ENCODE measurements at places on chromosomes 12 and 14.

GRCh38 chr12:91523831-91524230, 341.2 kb upstream of the DCN start:
- no peak for DNase-seq

DNA sequence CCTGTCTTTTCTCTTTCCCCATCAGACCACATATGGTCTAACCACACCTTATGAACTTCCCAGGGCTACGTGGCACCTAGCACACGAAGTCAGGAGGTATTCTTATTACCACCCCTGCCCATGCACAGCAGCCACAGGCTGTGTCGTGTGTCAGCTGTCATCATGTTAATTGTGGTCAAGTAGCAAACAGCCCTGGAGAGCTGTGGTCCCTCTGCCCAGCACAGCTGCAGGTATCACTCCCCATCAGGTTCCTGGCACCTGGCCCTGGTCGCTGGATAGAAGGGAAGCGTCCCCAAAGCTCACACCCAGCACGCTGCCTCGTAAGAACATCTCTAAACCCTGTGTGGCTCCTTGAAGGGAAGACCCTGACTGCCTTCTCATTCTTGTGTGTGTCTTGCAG, 45.4 kb downstream of the CLMN start:
- no peak for DNase-seq

DNA sequence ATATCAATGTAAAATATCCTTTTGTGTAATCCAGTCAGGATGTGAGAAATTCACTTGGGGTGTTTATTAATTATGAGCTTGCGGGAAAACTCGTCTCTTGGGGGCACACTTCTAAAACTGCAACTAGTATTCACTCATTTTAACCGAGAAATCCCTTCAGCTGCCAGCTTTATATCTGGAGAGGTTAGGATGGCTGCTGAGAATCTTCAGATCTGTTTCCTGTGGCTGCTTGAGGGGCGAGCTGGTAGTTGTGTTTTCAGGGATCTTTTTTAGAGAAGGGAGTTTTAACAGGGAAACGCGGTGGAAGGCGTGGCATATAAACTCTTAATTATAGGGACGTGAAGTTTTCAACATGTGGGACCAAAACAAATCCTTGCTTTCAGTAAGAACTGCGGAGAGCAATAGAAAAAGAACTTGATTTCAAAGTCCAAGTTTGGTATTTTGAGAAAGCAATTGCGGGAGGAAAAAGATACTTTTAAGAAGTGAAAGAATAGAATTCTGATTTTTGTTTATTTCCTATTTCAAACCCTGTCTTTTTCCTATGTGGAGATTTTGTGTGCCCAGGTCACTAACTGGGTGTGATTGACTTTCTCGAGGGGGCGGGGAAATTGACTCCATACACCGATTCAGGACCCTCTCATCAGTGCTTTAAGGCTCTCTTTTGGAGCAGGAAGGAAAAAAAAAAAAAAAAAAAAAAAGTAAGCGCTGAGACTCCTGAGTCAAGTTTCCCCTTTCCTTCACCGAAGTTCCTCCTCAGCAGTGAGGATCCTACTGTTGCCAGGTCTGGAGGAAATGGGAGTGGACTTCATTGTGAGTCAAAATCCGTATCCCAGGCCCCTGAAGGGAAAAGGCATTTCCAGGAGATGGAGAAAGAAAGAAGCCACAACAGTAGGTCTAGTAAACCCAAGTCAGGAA, 1.1 kb downstream of the PPFIBP1 start:
- DNase-seq: peak; percentile 68

DNA sequence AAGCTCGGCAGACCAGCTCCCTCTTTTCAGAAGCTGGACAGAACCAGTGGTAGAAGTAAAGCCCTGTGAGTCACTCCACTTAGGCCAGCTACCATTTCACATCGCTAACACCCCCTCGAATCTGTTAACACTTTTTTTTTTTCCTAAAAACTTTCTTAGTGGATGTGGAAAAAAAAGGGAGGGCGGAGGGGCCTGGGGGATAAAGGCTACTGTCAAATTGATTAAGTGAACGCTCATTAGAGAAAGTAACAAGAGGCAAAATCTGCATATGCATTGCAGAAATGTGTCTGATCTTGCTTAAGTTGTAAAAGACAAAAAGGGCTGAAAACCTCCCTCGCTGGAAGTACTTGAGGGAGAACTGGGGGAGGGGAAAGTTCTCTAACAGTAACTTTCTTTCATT, 86.6 kb upstream of the OTX2 start:
- no peak for DNase-seq

DNA sequence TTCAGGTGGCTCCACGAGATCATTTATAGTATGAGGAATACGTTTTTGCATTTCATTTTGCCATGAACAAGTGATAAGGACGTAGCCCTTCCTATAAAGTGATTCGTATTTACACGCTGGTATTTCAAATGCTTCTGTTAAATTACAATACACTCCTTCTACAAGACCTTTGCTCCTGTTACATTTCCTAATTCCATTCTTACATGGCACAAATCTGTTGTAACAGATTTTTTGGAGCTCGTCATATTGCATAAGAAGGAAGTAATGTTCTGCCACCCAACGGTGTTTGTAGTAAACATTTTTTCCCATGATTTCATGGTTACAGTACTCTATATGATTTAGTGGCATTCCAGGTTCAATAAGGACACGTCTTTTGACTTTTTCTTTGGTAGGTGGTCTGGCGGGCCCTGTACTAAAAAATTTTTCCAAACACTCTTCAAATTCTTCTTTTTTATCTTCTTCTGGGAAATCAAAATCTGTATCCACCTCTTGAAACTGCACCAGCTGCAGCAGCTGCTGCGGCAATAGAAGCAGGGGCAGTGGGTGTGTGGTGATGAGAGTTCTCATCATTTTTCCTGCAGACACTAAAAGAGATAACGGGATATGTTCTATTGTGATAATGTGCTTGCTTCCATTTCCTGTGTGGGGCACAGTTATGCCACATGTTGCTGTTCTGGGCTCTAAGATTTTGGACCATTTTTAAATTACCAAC, 4.2 kb downstream of the RNASE9 start:
- DNase-seq: no peak

DNA sequence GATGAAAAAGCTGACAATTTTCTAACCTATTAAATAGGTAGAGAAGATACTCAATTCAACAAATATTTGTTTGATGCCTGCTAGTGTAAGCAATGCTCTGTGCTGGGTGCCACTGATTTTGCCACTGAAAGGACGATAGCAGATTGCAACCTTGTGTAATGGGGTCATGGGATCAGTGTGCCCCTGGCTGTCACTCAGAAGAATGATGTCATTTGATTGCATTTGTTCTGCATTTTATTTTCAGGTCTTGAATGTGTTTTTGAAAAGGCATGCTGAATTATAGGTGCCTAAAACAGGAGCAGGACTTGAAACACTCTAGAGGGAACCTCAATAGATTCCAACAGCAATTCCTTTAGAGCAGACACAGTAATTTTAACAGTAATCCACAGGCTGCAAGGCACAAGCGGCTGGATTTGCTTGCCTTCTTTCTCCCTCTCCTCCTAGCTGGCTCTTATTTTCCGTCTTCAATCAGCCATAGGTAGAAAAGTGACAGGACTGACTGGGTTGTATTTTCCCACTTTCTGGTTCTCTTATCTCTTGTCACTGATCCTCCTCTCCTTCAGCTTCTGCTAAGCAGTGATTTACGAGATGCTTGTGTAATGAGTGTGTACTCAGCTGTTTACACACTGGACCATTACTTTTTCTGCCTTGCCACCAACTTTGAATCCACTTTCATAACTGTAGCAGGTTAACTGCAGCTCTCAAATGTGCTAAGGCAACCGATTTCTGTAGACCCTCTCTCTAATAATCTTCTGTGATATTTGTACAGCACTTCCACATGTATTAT, 4.1 kb downstream of the PLXNC1 start:
- no peak for DNase-seq

GRCh38 chr12:44000309-44000952, 164.6 kb downstream of the TMEM117 start:
- peak; percentile 79 for DNase-seq

DNA sequence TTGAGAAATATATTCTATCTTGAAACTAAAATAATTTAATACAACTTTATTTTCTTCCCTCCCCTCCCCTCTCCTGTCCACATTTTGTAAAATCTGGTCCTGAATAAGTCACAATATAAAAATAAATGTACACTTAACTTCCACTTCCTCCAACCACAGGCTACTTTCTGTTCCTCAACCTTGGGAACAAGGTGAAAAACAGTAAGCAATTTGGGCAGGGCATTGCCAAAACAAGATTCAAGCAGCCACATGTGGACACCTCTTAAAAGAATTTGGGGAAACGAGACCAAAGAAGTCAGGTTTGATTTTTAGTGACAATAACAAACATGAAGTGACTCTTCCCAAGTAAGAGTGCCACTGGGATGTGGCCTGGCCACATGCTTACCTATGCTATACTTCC, 115.7 kb downstream of the PTPRQ start:
- no peak for DNase-seq

DNA sequence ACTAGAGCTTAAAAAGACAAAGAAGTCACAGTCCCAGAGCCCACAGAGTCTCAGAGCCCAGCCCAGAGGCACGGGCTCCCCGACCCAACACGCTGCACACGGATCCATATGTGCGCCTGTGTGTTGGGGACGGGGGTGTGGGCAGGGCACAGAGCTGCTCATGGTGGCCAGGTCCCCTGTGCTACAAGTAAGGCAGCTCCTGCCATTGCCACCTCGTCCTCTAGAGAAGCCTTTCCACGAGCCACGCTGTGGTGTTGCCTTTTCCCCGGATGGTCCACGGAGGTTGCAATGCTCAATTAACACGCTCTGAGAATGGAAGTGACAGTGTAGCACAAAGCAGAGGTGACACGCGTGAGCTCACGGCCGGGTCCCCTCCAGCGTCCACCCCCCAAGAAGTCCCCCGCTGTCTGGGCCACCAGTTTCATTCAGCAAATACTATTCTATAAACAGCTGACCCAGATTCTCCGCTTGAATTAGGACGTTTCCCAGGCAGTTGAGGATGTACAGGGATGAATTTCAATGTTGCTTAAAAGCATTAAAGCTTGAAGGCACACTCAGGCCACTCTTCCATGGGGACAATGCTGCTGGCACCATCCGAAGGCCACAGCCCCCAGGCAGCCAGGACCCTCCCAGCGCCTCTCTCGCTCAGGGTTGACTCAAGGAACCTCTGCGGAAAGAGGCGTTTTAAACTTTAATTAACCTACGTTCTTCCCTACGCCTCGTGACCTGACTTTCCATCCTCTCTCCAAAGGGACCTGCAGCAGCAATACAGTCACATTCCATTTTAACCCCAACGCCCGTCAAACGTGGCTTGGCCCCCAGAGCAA, 22.7 kb upstream of the EIF5 start:
- DNase-seq: no peak

DNA sequence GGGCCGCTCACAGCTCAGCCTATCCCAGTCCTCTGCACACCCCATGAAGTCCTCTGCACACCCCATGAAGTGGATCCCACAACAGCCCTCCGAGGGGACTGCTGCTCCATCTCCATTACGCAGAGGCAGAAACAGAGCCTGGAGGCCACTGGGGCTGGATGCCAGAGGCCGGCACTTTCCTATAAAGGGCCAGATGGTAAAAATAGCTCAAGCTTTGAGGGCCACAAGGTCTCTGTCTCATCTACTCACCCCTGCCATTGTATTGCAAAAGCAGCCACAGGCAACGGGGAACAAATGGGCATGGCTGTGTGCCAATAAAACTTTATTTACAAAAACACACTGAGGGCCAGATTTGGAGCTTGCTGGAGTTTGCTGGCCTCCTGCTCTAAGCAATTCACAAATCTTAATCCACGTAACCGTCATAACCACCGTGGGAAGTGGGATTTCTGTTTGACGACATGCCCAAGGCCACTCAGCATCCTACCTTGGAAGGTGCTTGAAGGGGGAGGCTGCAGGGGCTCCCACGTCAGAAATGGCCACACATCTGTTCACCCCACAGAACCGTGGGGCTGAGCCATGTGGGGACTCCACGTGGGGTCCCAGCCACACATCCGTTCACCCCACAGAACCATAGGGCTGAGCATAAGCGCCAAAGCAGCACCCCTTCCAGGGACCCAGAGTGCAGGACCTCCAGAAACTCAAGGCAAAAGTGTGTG, 92.0 kb downstream of the NCOR2 start:
- DNase-seq: no peak

DNA sequence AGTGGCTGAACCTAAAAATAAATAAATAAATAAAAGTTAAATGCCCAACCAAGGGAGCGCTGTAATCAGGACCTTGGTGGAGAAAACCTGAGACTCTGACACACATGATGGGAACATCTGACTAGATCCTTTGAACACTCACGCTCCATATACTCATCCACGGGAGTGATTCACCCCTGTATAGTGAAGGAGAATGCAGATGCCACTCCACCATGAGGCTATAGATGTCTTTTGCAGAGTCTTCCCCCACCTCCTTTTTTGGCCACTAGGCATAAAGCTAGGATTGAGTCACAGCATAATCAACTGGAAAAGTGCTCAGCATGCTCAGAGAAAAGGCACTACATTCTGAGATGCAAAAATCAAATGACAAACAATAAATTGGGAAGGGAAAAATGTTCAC, 19.0 kb downstream of the ADAM20 start:
- DNase-seq: no peak

DNA sequence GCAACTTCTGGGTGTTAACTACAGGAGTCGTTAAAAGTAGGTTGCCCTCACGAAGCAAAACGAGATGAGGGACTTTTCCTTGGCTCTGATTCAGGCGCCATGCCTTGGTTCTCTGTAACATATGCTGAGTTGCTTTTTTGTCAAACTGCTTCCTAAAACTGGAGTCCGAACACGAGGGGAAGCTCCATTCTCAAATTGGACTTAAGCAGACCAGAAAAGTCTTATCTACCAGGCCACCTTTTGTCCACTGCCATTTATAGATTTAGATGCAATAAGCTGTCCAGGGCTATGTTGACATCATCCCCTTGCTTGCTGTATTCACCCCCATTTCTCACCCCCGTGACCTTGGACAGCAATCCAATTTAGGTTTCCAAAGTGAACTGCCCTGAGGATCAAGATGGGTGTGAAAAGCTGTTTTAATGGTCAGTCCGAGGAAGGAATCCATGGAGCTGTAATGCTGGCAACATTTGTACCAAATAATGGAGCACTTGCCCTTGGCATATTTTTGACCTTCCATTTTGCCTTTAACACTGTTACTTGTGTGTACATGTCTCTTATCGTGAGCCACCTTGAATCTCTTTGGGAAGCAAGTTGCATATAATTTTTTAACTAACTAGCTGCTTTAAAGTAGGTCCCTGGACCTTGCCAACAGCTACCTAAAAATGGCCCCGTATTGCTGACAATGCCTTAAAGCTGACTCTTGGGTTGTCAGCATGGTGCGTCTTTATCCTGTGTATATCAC, 298.1 kb downstream of the EGLN3 start:
- no peak for DNase-seq

- no peak for DNase-seq
Measured at GRCh38 chr12:25710128-25710527, 157.0 kb upstream of the LMNTD1 start.

DNA sequence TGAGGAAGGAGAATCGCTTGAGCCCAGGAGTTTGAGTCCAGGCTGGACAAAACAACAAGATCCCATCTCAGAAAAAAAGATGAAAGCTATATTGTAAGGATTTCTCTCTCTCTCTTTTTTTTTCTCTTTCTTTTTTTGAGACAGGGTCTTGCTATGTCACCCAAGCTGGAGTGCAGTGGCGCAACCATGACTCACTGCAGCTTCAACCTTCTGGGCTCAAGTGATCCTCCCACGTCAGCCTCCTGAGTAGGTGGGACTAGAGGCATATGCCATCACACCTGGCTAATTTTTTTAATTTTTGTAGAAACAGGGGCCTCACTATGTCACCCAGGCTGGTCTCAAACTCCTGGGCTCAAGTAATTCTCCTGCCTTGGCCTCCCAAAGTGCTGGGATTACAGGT, 5.8 kb upstream of the MRPL42 start:
- DNase-seq: no peak

Data from iPS-NIHi11 (cell line).